Upper lobe of right lung (tissue), 1 donor: ENCODE measurements at places on chromosomes 7 and 10. TPM values are rescaled to one million over a fixed set of nuclear protein-coding genes. Genes with fewer than 3 reads are reported as not detected.

GRCh38 chr7:157543276-157543675 lies 206.5 kb downstream of the DNAJB6 start:
- DNase-seq = peak; percentile 37

DNA sequence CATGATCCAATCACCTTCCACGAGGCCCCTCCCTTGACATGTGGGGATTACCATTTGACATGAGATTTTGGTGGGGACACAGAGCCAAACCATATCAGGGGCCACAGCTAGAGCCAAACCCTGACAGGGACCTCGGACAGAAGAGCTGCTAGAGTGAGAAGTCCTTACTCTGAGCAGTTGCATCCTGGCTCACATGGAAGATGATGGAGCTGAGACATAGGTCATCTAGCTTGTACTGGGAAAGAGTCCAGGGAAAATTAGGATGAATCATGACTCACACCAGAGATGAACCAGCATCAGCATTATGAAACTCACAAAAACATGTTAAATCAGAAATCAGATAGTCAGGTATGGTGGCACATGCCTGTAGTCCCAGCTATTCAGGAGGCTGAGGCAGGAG lies 12.8 kb upstream of the FMC1 start:
- DNase-seq = no peak

DNA sequence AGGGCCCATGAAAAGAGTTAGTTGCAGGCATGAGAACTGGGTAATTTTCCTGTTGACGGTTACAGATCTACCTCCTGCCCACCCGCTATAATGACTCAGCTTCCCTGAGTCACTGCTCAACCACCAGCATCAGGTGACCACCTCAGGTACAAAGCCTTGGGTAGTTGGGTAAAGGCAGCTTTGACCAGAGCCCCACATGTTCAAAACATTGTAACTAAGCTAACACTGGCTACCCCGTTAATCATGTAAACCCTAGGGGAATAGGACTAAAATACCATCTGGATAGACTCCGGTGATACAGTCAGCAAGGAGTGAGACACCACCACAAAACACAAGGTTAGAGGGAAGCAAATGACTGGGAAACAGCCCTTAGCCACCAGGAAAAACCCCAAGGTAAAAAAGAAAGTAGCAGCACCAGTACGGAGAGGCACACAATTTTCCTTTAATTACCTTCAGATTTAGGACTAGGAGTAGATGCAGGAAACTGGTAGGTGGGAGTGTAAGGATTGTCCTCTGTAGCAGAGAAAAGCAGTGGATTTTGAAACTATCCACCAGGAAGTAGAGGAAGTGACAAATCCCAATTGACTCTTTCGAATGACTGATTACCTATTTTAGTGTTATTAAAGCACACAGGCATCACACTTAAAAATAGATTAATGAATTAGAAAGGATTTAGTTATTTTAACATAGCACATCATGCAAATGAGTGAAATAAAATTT lies 103.5 kb upstream of the PDLIM1 start:
- DNase-seq = no peak

GRCh38 chr10:22978287-22978686 lies 50.4 kb downstream of the ARMC3 start:
- no peak for DNase-seq

- no peak for DNase-seq
Observed at GRCh38 chr10:52213321-52213752, 100.7 kb upstream of the DKK1 start.

GRCh38 chr7:37107047-37107750 lies 341.5 kb downstream of the ELMO1 start:
- no peak for DNase-seq

GRCh38 chr10:12588091-12588860 lies 238.9 kb downstream of the CAMK1D start:
- no peak for DNase-seq

DNA sequence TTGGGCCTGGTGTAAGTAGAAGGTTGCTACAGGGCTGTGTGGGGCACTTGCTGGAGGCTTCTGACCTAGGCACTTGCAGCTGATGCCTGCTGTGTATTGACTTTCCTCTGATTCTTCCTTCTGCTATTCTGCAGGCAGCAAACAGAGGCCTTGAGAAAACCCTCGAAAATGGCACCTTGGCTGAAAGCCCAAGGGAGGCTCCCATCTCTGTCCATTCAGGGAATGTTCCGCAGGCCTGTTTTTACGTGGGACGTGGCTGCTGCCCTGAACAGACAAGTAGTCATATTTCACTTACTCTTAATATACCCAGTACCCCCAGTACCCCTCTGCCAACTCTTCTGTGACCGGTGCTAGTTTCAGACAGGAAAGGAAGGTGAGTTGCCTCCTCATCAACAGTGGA lies 664.7 kb downstream of the INHBA start:
- DNase-seq = no peak

DNA sequence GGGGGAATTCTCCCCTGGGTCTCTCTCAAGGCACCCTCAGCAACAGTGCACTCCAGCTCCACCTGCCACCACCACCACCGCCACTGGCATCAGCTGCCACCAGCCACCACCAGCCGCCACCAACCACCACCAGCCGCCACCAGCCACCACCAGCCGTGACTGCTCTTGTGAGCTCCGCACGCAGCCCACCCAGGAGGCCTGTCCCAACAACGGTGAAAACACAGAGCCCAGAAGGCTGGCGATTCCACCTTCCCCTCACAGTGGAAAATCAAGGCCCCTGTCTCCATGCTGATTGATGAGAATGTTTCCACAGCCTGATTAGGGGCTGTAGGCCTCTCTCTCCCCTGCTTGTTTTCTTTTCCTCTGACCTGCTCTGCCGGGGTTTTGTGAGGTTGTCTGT lies 41.1 kb downstream of the COBL start:
- peak; percentile 43 for DNase-seq

Gene GPR26
- not detected for total RNA-seq

Gene TMEM196
- total RNA-seq = not detected

Gene ZPBP
- not detected for total RNA-seq

Gene ITPRID1
- not detected for total RNA-seq

Gene SFR1
- total RNA-seq = 5.5 TPM
